ACHN (cell line): ENCODE measurements at places on chromosomes 12 and 14.

- no peak for DNase-seq
Observed at GRCh38 chr14:85471156-85471555, 58.8 kb upstream of the FLRT2 start.

DNA sequence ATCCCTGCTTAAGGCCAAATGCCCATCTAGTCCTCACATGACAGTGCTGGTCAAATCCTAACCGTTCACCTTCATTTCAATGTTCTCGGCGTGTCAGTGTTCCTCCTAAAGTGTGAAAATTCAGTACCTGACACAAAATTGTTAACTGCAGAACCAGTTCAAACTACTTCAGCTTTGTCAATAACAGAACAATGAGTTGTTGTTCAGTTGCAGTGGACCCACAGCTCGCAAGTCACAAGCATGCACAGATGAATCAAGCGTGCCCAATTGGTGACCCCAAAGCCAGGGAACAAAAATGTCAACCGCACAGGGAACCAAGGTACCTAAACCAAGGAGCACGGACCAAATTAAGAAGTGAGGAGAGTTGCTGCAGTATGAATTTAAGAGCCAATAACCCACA lies 23.2 kb downstream of the NRDE2 start:
- no peak for DNase-seq

GRCh38 chr12:116434155-116435011 lies 124.8 kb upstream of the MAP1LC3B2 start:
- peak; percentile 96 for DNase-seq

GRCh38 chr12:133233006-133233405 lies 2.7 kb downstream of the ANHX start:
- no peak for DNase-seq

GRCh38 chr12:53972152-53972702 lies 699 bp upstream of the HOXC11 start:
- DNase-seq: no peak

GRCh38 chr14:54147282-54147681 lies 190.7 kb upstream of the BMP4 start:
- DNase-seq: no peak

- peak; percentile 56 for DNase-seq
Observed at GRCh38 chr12:1800401-1801302, 19.7 kb upstream of the LRTM2 start.

GRCh38 chr12:116552773-116553373 lies 6.3 kb upstream of the MAP1LC3B2 start:
- no peak for DNase-seq

- DNase-seq: no peak
Observed at GRCh38 chr12:94149781-94150239, 1.4 kb downstream of the PLXNC1 start.

DNA sequence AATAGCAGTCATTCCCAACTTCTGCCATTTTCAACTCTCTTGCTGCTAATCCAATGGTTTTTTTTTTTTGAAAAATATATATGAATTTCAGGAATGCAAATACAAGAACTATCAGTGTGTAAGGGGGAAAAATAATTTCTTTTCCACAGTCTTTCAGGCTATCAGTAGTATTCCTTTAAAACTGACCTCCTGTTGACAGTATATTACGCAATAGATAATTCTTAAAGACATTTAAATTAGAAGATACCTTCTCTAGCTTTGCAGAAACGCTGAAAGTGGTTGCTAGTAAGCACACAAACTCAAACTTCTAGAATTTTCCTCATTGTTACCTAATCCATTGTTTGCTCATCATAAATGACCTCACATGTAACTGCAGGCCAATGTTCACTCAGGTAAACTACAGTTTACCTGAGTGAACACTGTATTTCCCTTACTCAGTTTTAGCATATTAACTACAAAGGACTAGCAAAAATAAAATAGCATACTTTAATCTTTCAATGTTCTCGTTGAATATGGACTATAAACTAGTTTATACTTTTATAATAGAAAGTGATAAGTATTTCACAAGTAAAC lies at the start of gene C12orf50:
C12orf50 (minus strand) TSS at position 309 of the 573 bp plus-strand sequence. CDS start 2,439 bp downstream, outside the sequence.
- DNase-seq: no peak

DNA sequence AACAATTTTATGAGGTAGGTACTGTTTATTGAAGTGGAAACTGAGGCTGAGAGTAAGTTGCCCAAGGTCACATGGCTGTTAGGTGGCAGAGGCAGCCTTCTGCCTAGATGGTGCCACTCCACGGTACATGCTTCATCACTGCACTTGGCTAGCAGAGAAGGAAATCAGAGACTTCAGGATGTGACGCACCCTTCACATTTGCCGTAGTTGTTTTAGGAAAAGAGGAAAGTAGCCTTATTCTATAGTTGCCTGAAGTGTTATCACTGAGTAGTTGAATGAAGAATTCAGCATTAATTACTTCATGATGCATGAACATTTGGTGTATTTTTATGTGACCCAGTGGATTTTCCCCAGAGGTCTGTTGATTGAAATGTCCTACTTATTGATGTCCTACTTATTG lies 55.7 kb downstream of the ERC1 start:
- no peak for DNase-seq

GRCh38 chr12:65430571-65431306 lies 152.3 kb downstream of the MSRB3 start:
- peak; percentile 97 for DNase-seq

DNA sequence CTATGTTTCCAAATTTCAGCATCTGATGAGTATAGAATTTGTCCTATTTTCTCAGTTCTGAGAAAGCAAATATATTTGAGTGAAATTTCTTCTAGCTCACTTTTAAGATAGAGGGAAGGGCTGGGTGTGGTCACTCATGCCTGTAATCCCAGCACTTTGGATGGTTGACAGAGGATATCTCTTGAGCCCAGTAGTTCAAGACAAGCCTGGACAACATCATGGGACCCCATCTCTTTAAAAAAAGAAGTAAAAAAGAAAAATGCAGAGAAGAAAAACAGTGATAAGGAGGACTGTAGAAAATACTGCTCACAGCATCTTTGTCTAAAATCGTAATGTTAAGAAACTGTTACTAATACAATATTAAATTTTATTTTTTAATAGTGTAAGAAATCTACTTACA lies 2.3 kb upstream of the OR6C70 start:
- no peak for DNase-seq

- DNase-seq: no peak
Observed at GRCh38 chr14:22489957-22490950, 98.8 kb downstream of the DAD1 start.

- DNase-seq: no peak
Observed at GRCh38 chr14:55803873-55804553, 224.0 kb downstream of the KTN1 start.

GRCh38 chr14:52049271-52049670 lies 19.6 kb downstream of the NID2 start:
- DNase-seq: no peak

GRCh38 chr12:103785243-103786031 lies 55.6 kb downstream of the NT5DC3 start:
- DNase-seq: peak; percentile 63

DNA sequence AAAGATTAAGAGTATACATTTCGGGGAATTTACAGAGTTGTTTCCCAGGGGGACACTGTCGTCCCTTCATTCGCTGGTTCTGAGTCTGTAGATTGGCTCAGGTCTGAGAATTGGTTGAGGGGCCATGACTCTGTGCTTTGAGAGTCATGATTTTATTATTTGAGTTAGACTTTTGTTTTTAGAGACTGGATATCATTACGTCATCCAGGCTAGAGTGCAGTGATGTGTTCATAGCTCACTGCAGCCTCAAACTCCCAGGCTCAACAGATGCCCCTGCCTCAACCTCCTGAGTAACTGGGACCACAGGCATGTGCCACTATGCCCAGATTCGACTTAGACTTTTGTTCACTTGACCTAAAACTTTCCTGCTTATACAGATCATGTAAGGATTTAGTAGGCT lies 112.3 kb upstream of the C14orf180 start:
- DNase-seq: no peak

DNA sequence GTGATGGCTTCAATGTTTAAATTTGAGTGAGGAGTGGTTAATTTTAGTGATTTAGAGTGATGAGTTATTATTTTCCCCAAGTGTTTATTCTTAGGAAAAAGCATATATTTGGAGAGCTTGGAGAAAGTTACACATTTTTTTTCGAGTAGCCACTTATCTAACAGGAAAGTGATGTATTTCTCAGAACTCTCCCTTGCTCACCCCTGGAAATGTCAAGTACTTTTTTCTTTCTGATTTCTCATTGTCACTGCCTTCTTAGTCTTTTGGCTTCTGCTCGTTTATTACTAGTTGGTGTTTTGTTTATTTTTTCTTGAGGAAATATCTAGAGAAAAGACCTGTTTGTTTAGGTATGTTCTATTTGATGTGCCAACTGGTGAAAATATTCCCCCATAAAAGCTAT lies 58.8 kb downstream of the AEBP2 start:
- DNase-seq: no peak

DNA sequence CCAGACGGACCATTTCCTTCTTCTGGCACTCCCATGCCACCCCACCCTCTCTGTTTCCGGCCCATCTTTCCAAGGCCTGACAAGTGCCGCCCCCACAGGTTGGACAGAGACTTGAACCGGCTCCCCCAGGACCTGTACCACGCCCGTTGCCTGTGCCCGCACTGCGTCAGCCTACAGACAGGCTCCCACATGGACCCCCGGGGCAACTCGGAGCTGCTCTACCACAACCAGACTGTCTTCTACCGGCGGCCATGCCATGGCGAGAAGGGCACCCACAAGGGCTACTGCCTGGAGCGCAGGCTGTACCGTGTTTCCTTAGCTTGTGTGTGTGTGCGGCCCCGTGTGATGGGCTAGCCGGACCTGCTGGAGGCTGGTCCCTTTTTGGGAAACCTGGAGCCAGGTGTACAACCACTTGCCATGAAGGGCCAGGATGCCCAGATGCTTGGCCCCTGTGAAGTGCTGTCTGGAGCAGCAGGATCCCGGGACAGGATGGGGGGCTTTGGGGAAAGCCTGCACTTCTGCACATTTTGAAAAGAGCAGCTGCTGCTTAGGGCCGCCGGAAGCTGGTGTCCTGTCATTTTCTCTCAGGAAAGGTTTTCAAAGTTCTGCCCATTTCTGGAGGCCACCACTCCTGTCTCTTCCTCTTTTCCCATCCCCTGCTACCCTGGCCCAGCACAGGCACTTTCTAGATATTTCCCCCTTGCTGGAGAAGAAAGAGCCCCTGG lies 1.2 kb upstream of the CMTM5 start:
- DNase-seq: no peak

- no peak for DNase-seq
Observed at GRCh38 chr12:24724814-24725213, 224.1 kb downstream of the BCAT1 start.

GRCh38 chr14:105817971-105818711 lies 291.8 kb downstream of the TMEM121 start:
- no peak for DNase-seq

DNA sequence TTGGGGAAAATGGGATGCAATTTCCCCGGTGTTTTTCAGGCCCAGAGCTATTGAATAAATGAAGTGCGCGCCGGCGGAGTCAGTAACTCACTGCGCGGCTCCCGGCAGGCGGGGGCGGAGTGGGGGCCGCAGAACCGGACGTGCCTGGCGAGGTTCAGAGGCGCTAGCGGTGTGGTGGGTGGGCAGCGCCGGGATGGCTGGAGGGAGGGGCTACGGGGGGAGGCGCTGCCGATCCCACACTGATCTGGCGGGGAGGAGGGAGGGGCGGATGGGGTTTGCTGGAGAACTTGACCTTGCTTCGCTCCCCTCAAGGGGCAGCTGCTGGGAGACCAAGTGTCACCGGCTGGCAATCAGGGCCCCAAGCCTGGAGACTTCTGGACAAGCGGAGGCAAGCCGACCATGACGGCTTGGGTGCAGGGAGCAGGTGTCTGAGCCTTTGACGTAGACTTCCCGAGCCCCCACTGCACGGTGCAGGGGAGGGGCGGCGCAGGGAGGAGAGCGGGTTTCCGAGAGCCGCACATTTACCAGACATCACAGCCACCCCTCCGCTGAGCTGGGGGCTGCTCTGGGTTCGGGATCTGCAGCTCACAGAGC lies 174.1 kb upstream of the RTL1 start:
- DNase-seq: no peak

GRCh38 chr12:103140286-103140685 lies 182.8 kb downstream of the ASCL1 start:
- DNase-seq: no peak

DNA sequence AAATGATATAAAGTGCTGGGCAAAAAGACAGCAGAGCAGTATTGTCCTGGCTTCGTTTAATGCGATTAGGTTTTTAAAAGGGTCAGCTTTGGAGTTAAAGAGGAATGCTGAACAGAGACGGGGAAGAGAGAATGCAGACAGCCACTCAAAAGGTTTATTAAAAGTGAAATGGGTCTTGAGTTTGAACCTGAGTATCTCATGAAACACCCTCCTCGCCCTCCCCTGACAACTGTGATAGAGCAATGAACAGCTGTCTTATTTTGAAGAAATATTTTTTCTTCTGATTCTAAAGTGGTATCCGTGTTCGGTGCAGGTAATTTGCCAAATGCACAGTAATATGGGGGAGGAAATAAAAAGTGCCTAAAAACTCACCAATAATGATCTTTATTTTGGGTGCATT lies 73.6 kb downstream of the RBM19 start:
- no peak for DNase-seq

DNA sequence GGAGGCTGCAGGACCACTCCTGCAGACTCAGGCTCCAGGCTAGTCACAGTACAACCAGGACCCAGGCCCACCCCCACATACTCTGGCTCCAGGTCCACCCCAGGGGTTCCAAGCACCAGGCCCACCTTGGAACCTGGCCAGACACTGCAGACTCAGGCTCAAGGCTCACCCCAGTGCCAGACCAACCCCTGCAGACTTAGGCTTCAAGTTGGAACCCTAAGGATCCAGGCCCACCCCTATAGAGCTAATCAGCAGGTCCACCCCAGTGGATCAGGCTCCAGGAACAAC lies 8.8 kb downstream of the WASHC3 start:
- no peak for DNase-seq

- no peak for DNase-seq
Observed at GRCh38 chr12:58777815-58778214, 142.5 kb downstream of the LRIG3 start.

- DNase-seq: no peak
Observed at GRCh38 chr14:102606296-102606695, 13.8 kb downstream of the RCOR1 start.
